ENCODE measurements at places on chromosomes 1 and 21. TPM values are rescaled to one million over a fixed set of nuclear protein-coding genes. Genes with fewer than 3 reads are reported as not detected.

GRCh38 chr1:177441281-177441680, 270.5 kb downstream of the BRINP2 start:
- DNase-seq, result no peak

- no peak for DNase-seq
Measured at GRCh38 chr1:3695326-3696217, 43.3 kb downstream of the TP73 start.

DNA sequence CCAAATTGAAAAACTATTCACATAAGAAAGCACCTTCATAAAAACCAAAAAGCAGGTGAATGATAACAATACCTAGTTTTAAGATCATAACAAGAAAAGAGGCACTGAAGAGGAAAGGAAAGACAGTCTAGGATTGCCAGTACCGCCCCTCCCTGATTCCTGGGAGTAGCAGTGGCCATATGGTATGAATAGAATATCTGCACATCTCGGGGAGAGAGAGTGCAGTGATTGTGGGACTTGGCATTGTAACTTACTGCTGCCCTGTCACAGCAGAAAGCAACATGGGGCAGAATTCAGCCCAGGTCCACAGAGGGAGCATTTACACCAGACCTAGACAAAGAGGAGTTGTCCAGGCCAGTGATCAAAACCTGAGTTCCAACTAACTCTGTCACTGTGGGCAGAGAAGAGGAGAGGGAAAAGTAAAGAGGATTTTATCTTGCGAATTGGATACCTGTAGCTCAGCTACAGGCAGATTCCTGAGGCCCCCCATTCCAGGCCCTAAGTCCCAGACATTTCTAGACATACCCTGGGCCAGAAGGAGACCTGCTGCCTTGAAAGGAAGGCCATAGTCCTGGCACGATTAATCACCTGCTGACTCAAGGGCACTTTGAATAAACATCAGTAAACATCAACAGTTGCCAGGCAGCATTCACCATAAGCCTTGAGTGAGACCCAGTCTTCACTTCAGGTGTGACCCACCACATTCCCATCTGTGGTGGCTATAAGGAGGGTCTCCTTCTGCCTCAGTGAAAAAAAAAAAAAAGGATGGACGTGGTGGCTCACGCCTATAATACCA, 397.5 kb downstream of the TGFB2 start:
- DNase-seq, result no peak

DNA sequence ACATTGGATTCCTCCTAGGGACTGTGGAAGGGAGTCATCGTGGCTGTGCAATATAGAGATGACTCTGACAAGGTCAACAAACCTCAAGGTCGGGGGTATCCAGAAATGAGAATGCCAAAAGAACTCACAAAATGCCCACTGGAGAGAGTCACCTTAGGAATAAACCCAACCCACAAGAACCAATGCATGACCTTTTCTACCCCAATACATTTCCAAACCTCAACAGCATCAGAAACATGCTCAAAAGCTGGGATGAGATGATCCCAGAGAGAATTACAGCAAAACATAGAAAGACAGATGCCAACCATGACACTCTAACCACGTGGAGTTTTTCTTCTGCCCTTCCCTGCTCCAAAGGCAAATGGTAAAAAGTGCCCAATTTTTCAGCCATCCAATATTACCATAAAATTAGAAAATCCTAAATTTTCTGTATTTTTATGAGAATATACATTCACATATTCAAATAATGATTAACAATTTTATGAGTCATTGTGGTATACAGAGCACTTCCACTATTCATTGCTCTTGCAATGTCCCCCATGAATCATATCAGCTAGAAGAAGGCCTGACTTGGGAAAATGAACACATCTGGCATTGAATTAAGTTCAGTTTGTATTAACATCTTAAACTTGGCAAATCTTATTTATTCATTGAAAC, 88.2 kb upstream of the PALMD start:
- no peak for DNase-seq

DNA sequence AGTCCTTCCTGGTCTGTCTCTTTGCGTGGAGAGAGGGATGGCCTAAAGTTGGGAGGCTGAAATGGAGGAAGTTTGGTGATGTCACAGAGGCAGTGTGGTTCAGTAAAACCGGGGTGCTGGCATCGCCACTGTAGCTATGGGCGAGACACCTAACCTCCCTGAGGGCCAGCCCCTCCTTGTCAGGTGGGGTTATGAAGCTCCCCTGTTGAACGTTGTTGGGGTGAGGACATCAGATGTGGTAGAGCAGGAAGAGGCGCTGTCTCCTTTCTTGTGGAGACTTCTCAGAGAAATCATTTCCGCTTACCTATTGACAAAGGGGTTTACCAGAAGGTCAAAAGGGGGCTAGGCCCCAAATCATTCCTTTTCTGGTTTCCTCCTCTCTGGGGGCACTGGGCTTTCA, 294.7 kb downstream of the SIPA1L2 start:
- DNase-seq, result no peak

DNA sequence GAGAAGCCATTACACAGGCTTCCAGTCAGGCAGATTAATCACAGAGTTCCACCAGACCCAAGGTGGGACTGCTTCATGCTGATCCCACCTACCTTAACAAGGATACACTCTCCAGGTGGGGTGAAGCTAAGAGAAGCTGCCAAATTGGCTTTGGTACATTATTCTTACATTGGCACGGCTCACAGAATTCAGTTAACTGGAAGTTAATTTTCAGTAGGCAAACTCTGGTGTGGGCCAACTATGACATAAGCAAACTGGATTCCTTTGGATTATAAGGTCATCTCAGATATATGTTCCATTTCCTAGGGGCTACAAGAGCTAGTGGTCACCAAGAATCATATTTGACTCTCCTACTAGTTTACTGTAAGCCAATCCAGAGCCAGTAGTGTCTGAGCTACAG, 448.8 kb upstream of the BEND5 start:
- DNase-seq, result no peak

GRCh38 chr1:37845786-37846185, 13.6 kb downstream of the MTF1 start:
- DNase-seq, result no peak

DNA sequence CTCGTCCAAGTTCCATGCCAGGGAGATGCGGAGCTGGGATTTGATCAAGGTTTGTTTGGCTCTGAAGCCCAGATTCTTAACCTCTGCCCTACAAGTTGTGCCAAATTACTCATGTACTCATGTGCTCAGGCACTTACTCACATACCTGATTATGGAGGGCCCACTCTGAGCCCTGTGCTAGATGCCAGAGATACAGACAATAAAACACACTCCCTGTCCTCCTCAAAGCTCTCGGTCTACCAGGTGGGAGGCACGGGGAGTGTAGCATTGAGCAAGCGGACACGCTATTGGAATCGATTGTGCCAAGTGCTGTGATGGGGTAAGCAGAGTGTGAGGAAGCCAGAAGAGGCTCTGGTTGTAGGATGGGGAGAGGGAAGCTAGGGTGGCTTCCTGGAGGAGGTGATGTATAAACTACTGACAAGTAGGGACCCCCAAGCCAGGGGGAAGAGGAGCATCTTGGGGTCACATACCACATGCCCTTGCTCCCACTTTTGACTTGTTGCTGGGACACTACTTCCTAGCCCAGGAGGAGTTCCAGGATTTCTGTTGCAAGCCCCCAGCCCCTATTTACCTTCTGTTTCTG, 49.8 kb upstream of the IFNLR1 start:
- no peak for DNase-seq

GRCh38 chr1:153503766-153504165, 32.0 kb downstream of the S100A6 start:
- DNase-seq, result no peak

DNA sequence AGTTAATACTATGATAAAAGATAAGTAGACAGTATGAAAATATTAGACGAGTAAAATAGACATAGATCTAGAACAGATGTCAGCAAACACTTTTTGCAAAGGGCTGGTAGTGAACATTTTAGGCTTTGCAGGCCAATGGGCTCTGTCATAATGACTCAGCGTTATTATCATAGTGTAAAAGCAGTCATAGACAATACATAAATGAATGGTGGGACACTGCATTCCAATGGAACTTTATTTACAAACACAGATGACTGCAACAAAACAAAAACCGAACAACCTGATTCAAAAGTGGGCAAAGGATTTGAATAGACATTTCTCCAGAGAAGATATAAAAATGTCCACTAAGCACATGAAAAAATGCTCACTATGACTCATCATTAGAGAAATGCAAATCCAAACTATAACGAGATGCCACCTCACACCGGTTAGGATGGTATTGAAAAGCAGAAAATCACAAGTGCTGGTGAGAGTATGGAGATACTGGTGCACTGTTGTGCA, 7.3 kb downstream of the GSTM5 start:
- DNase-seq, result no peak

- peak; percentile 14 for DNase-seq
Measured at GRCh38 chr1:184161071-184161698, 109.7 kb downstream of the TSEN15 start.

GRCh38 chr21:25878344-25878743, 143.6 kb downstream of the GABPA start:
- no peak for DNase-seq

Gene FCRL5
- total RNA-seq, result 0.10 TPM

Gene AMY1B
- total RNA-seq, result not detected

Gene C4BPA
- 0.39 TPM for total RNA-seq

Gene TMEM52
- total RNA-seq, result 3.6 TPM

Gene RPE65
- total RNA-seq, result 0.10 TPM

Gene LRRC38
- total RNA-seq, result 1.4 TPM

Gene BTBD19
- total RNA-seq, result 3.5 TPM

Gene KPRP
- total RNA-seq, result 0.89 TPM

Gene CTSE
- 0.20 TPM for total RNA-seq

Gene HFM1
- total RNA-seq, result 2.4 TPM

Gene TMPRSS2
- 0.69 TPM for total RNA-seq

Gene ACOT11
- 8.4 TPM for total RNA-seq

Gene PDXK
- 38.8 TPM for total RNA-seq

Gene EPHB2
- total RNA-seq, result 13.6 TPM
